HT-29 (cell line): ENCODE measurements at places on chromosomes 7 and 10. TPM values are rescaled to one million over a fixed set of nuclear protein-coding genes. Genes with fewer than 3 reads are reported as not detected.

Gene ZPBP
- total RNA-seq, result not detected in 2 replicates

Gene RAPGEF5
- 8.9 and 9.3 TPM in 2 replicates for total RNA-seq

Gene EVX1
- total RNA-seq, result 0.31 TPM in 1 of 2 replicates, not detected in the other

Gene DUSP5
- total RNA-seq, result 27.8 and 31.4 TPM in 2 replicates

Gene SLC26A5
- total RNA-seq, result not detected in 2 replicates

Gene SH2D4B
- total RNA-seq, result not detected in 2 replicates

Gene ADRA2A
- total RNA-seq, result 16.3 and 20.5 TPM in 2 replicates

Gene WDR11
- total RNA-seq, result 39.3 and 40.4 TPM in 2 replicates

Gene ANLN
- total RNA-seq, result 46.3 and 50.2 TPM in 2 replicates

Gene MPP7
- 2.2 and 4.5 TPM in 2 replicates for total RNA-seq

Gene COL17A1
- total RNA-seq, result 40.0 and 45.0 TPM in 2 replicates

Gene BAMBI
- total RNA-seq, result 0.68 and 1.4 TPM in 2 replicates

Gene OPN1SW
- total RNA-seq, result not detected in 2 replicates

Gene DENND2A
- total RNA-seq, result not detected in 2 replicates

Gene AFAP1L2
- 13.9 and 18.1 TPM in 2 replicates for total RNA-seq

Gene TMED4
- total RNA-seq, result 119 and 134 TPM in 2 replicates

Gene WDFY4
- 0.10 TPM in 1 of 2 replicates, not detected in the other for total RNA-seq

Gene CPN1
- not detected in 2 replicates for total RNA-seq

Gene FAM185A
- total RNA-seq, result 12.0 and 19.6 TPM in 2 replicates

Gene DKK1
- total RNA-seq, result 23.7 and 28.5 TPM in 2 replicates

Gene HSPA14
- total RNA-seq, result 15.1 and 21.6 TPM in 2 replicates

Gene FGFR2
- total RNA-seq, result 29.2 and 31.9 TPM in 2 replicates

Gene CTNNA3
- not detected in 2 replicates for total RNA-seq

Gene PRSS1
- 3.2 and 3.3 TPM in 2 replicates for total RNA-seq

Gene ABCB4
- total RNA-seq, result 0.47 and 0.56 TPM in 2 replicates

Gene NUTM2E
- not detected in 2 replicates for total RNA-seq

Gene PDE6C
- total RNA-seq, result not detected in 2 replicates

Gene PNLIPRP3
- total RNA-seq, result not detected in 2 replicates

Gene TCF7L2
- total RNA-seq, result 13.8 and 16.5 TPM in 2 replicates

Gene GSDME
- total RNA-seq, result not detected in 2 replicates

Gene POMZP3
- total RNA-seq, result 7.6 and 9.9 TPM in 2 replicates

Gene FAM25C
- total RNA-seq, result not detected in 2 replicates
